ENCODE measurements at places on chromosomes 13 and 19.

DNA sequence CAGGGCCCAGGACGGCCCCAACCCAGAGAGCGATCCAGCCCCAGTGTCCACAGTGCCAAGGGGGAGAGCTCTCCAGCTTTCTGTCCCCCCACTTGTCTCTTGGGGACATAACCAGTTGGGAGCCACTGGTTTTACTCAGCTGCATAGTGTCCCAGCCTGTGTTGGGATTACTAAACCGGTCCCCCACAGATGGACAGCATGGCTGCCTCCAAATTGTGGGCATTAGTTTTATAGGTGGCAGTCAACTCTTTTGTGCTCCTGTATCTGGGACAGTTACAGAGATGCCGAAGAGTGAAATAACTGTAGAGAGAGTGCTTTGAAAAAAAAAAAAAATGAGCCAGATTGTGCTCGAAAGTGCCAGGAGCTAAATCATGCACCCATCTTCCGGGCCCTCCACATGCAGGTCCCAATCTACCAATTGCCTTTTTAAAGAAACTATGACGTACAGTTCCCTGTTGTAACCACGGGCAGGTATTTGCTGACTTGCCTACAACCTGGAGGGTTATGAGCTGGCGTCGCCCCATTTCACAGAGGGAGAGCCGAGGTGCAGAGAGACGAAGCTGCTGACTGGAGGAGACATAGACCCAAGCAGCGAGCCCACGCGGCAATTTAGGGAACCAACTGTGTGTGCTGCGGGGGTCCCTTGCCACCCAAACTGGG lies 2.4 kb upstream of the NFIC start:
- DNase-seq: no peak

GRCh38 chr19:37361994-37362393 lies 8.9 kb upstream of the ZNF527 start:
- no peak for DNase-seq

DNA sequence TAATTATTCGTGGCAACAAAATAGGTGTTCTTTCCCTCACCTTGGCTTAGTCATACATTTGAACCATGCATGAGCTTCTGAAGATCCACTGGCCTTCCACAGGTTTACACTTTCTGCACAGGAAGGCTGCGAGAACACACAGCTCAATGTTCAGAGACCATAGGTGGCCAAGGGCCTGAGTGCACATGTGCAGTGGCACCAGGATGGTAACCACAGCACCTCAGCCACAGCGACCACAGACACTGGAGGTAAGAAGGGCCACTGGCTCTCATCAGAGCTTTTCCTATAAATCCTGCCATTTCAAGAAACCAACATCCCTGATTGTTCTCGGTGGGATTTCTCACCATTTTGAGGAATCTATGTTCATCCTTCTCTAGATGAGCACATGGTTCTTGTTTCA lies 1.6 kb downstream of the DCLK1 start:
- no peak for DNase-seq

GRCh38 chr13:99528547-99528946 lies 27.3 kb downstream of the TM9SF2 start:
- no peak for DNase-seq

GRCh38 chr19:33814181-33815165 lies 17.8 kb downstream of the KCTD15 start:
- DNase-seq: no peak

GRCh38 chr19:45321848-45322247 lies 827 bp downstream of the CKM start:
- DNase-seq: no peak

GRCh38 chr19:36266375-36266961 lies 51.6 kb downstream of the ZNF146 start:
- no peak for DNase-seq

DNA sequence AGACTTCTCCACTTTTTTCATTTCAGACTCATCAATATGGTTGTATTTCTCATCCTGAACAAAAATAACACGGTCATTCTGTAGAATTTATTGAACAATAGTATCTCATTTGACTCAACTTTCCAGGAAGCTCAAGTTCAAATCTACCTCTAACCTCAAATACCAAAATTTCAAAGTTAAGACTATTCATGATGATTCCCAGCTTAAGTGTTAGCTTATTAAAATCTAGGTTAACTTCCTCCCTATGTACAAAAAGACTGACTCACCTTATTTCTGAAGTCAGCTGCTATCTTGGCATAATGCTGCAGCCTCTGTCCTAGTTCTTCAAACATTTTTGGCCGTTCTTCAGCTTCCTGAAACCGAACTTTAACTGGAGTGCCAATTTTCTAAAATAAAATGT lies 23.2 kb downstream of the HSPH1 start:
- DNase-seq: no peak

DNA sequence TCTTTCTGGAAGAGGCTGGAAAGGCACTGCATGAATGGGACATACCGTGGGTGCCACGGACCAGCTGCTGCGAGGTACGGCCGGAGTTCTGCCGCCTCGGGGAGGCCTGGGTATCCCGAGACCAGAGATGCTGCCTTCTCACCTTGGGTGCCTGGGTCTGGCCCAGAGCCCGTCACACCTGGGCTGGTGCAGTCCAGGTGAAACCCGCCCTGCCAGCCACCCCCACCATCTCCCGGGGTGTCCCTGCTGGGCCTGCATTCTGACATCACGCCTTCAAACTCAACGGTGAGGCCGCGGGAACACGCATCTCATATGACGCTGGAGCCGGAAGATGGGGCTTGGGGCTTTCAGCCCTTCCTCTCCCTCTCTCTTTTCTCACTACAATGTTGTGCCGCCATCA lies 98.0 kb downstream of the GADD45B start:
- DNase-seq: no peak

- no peak for DNase-seq
Measured at GRCh38 chr19:51766461-51766860, 5.5 kb downstream of the FPR2 start.

DNA sequence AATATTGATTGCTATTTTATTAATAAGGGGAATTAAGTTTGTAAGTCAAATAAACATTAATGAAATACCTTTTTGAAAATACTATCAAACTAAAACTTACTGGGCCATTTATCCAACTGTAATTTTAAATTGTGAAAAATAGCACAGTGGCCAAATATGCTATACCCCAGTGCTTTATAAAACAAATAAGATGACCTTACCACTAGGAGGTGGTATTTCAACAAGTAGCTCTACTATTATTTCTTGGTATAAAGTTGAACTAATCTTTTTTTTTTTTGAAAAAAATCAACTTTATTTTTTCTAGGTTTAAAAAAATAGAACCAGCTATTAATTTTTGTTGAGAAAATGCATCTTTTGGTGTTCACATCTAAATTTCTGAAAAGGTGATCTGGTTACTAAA lies 14.7 kb downstream of the LACC1 start:
- DNase-seq: no peak

- DNase-seq: no peak
Measured at GRCh38 chr13:73230716-73231115, 171.9 kb downstream of the KLF5 start.

DNA sequence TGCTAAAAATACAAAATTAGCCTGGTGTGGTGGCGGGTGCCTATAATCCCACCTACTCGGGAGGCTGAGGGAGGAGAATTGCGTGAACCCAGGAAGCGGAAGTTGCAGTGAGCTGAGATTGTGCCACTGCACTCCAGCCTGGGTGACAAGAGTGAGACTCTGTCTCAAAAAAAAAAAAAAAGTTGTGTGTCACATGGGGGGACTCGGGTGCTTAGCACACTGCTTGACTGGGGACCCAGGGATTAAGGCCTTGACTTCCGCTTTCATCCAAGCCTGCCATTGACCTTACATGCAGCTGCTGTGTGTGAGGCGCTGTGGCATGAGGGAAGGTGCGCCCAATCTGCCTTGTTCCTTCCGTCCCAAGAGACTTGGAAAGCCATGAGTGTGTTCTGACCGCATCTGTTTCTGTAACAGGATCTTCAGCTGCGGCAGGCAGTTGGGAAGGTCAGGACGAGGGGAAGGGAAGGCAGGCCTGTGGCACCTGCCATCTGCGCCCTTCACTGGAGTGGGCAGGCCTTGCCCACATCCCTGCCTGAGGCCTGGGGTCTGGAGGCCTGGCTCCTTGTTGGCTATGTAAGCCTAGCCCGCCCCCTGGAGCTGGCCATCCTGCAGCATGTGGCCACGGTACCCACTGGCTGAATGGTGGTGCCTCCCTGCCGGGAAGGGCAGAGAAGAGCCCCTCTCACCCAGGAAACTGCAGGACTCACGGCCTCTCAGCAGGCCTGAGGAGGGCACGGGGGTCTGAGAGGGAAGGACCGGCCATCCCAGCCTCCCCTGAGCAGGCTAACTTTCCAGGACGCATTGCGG lies 23.0 kb downstream of the PPP1R37 start:
- DNase-seq: no peak

DNA sequence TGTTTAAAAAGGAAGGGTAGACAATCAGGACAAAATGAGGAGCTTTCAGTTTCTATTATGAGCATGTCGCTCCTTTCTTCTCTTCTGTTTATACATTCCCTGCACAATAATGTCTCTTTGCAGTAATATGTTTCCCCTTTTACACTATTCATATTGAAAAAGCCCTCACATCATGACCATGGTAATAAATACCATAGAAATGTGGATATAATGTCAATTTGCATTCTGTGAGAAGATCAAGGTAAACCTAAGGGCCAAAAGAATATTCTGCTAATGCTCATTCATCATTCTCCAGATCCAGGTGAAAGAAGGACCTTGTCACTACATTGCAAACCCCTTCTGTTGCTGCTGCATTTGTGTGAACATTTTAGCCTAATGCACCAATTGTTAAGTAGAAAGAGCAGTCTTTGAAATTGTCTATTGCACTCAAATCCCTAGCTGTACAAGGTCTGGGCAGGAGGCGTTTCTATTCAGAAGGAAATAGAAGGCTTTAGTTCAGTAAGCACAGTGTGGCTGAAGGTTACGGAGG lies 117.6 kb upstream of the SOX21 start:
- no peak for DNase-seq

DNA sequence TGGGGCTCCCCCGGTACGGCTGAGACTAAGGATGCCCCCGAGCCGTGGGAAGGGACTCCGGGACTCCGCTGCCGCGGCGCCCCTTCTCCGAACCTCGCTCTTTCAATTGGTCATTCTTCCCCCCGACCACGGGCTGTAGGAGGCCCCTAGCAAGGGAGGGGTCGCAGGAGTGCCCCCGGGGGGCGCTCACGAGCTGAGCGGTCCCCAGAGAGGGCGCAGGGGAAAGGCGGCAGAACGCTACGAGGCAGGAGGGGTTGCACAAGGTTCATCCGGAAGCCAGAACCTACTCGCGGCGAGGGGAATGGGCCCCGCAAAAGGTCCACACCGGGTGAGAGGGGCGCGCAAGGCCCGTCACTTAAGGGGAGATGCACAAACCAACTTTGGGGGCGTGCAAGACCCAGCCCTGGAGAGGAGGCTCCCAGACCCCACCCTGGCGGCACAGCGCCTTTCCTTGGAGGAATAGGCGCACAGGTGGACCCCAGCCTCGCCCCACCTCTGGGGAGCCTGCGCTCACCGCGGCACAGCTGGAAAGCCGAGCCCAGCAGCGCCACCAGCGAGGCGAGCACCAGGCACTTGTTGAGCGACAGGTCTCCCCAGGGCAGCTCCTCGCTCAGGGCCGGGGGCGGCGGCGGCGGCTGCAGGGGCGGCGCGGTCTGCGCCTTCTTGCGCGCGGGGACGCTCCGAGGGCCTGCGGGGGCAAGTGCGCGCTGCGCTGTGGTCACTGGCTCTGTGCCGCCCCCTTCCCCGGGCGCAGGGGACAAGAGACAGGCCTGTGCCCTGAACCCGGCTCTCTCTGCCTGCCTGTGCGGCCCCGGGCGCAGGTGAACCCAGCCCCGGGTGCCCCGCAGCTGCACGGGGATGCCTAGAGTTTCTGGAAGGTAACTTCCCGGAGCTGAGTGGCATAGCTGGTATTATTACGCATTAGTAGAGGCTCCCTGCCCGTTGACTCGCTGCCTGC lies 2.8 kb downstream of the JSRP1 start:
- DNase-seq: no peak

GRCh38 chr19:49651029-49651819 lies 9.2 kb downstream of the SCAF1 start:
- DNase-seq: no peak

- DNase-seq: no peak
Measured at GRCh38 chr19:6710273-6711077, 10.0 kb downstream of the C3 start.

GRCh38 chr13:35139591-35139990 lies 197.5 kb downstream of the NBEA start:
- DNase-seq: no peak

DNA sequence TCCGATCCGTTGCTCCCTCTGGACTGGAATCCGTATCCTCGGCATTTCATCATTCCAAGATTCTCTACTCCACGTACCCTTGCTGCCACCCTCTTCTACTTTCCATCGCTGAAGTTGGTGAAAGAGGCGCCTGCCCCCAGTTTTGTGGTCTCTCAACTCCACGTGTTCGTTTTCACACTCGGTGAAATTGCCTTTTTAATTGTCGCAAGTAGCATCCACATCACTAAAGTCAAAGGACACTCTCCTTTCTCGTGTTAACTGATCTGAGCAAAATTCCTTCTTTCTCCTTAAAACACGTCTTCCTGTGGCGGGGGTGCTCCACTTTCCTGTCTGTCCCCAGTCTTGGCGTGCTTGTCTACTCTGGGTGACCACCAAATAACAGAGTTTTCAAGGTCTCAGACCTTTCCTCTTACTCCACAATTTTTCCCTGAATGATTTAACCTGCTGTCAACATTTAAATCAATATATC lies 1.1 kb upstream of the TMTC4 start:
- DNase-seq: no peak

DNA sequence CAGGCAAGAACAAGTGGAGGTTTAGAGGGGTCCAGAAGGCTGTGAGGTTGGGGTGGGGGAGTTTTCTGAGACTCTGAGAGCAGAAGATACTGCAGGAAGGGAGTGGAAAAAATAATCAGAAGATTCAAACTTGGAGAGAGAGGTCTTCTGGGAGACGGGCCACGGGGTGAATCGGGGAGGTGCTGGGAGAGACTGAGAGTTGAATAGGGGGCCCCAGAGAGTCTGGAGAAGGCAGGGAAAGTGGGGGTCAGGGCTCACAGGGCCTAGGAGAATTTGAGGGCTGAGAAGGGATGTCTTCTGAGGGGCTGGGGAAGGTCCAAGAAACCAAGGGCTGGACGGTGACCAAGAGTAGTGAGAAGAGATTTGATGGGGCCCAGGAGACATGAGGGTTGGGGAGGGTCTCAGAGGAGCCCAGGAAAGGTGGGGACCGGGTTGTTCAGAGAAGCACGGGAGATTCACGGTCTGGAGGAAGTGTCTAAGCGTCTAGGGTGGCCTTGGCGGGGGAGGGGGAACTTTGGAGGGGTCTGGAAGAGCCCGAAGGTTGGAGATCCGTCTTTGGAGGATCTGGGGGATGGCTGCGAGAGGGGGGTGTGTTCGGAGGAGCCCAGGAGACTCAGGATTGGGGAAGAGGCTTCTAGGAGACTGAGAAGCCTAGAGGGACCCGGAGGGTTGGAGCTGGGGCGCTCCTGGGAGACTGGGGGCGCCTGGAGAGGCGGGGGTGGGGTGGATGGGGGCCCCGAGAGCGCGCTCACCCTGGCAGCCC lies 1.5 kb downstream of the KCNC3 start:
- no peak for DNase-seq

DNA sequence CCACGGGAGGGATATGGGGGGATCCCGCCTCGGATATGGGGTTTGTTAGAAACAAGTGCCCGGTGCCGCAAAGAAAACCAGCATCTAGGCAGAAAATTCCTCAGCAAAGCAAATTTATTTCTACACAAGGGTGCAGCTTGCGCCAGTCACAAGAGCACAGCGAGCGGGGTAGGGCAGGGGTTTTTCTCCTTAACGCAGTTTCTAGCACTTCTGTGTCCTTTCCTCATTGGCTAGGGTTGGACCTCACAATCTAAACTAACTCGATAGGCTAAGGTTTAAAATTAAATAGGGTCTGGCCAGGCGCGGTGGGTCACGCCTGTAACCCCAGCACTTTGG lies 595 bp downstream of the ZNF440 start:
- DNase-seq: no peak

Measured in esophagus squamous epithelium (tissue), 5 donors.